ENCODE measurements at places on chromosomes 6 and 20.

- no peak for DNase-seq
These were observed 20.4 kb upstream of the SIRPD start for GRCh38 chr20:1577906-1578305.

GRCh38 chr20:11204926-11205768 lies 531.3 kb upstream of the JAG1 start:
- DNase-seq: no peak

DNA sequence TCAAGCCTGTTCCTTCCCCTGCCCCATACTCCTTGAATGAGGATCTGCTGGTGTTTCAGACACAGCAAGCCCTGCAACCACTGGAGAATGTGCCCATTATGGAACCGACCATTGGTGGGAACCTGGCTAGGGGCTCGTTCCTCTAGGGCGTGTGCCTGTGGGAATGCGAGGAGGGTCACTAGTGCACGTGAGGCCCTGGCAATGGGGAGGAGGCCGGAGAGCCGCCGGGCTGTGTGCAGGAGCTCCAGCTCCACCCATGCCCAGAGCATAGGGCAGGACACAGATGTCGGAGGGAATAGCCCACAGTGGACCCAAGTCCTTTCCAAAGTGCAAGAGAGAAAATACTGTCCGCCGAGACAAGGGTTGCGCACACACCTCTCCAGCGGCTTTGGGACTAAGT lies 99.3 kb downstream of the ERMARD start:
- DNase-seq: no peak

GRCh38 chr6:89414215-89414614 lies 2.1 kb upstream of the RRAGD start:
- no peak for DNase-seq

GRCh38 chr20:7493311-7493710 lies 446.9 kb downstream of the HAO1 start:
- DNase-seq: no peak

- DNase-seq: no peak
These were observed 99.5 kb downstream of the LINC00237 start for GRCh38 chr20:21006611-21007010.

GRCh38 chr20:32438331-32438858 lies 80.3 kb downstream of the ASXL1 start:
- DNase-seq: no peak

DNA sequence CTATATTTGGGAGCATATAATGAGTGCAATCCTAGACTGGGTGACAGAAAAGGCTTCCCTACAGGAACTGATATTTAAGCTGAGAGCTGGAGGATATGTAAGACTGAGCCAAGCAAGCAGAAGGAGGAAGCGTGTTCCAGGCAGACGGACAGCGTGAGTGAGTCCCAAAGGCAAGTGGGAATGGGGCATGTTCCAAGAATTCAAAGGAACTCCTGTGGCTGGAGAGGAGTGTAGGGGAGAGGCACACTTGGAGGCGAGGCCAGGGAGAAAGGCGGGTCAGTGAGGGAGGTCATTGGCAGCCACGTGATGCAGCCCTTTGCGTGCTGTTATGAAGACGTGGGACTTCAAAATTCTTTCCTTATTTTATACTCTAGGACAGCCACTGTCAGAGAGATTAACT lies 27.9 kb upstream of the SGK1 start:
- DNase-seq: no peak

GRCh38 chr6:158661156-158661685 lies 11.4 kb downstream of the SYTL3 start:
- no peak for DNase-seq

DNA sequence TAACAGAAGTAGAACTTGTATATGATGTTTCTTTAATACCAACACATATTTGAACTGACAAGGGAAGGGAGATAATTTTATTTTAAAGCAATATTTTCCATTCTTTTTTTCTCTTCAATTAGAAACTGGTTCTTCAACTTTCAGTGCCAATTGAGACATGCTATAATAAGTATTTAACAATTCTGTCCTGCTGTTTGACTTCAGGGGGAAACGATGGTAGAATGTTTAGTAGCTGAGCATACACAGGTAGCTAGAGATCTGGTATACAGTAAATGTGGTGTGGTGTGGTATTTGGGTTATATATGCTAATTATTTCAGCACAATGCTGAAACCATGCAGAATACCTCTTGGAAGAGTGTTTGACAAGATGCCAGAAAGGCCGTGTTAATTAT lies 156.9 kb downstream of the ARID1B start:
- DNase-seq: no peak

- DNase-seq: no peak
These were observed 2.8 kb upstream of the CST4 start for GRCh38 chr20:23691675-23692074.

DNA sequence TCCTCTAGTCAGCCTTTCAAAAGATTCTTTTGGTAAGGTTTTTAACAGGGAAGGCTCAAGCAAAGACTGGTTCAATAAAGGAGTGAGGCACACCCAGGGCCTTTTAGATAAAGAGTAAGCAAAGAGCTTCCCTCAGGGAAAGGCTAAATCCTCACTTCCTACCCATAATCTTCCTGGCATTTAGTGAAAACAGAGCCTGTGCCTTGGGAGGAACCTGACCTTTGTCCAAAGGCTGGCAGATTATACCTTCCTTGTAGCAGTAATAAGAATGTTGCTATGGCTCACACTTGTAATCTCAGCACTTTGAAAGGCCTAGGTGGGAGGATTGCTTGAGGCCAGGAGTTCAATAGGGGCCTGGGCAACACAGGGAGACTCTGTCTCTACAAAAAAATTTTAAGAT lies 280.1 kb upstream of the PLCB4 start:
- no peak for DNase-seq

GRCh38 chr6:29705389-29706231 lies 17.6 kb upstream of the HLA-F start:
- no peak for DNase-seq

DNA sequence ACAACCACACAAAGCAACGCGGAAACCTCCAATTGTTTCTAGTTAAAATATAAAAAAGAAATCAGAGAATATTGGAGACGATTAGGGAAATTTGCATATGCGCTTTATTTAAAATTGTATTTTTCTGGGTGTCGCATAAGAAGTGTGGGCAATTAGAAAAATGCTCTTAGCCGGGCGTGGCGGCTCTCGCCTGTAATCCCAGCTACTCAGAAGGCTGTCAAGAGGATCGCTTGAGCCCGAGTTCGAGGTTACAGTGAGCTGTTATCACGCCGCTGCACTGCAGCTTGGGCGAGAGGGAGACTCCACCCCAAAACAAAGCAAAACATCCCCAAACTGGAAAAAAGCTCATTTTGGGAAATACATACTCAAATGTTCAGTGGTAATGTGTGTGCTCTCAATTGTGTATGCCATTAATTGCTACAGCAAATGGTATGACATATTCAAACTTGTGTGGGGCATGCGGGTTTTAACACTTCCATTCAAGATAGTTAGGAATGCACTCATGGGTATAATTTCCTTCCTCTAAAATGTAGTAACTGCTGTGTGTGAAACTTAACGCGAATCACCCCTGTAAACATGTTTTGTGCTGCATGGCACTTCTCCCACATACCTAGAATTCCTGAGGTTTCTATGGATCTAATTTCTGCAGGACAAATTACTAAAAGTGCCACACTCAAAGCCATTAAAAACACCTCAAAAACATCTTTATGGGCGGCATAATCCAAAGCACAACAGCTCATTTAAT lies 54.7 kb upstream of the HFE start:
- DNase-seq: no peak

DNA sequence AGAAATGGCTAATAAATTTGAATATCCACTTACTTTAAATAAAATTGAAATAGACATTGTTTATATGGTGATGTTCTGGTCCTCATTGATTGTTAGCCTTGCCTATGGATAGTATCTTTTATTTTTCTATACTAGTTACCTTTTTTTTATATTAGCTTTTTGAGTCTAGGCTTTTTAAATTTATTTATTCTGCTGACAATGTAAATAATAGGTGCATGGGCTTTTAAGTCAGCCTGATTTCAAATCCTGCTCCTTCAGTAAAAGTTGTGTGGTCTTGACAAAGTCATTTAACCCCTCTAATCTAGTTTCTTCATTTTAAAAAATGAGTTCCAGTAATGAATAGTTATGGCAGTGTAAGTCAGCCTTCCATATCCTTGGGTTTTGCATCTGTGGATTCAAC lies 38.6 kb downstream of the FAM162B start:
- no peak for DNase-seq
